Stimulated activated CD4-positive, alpha-beta T cell treated with anti-CD3 and anti-CD28 coated beads, Interleukin-2, amount 100 ng/mL, for 24 hours (primary cell): ENCODE measurements at places on chromosomes 5 and 9.

DNA sequence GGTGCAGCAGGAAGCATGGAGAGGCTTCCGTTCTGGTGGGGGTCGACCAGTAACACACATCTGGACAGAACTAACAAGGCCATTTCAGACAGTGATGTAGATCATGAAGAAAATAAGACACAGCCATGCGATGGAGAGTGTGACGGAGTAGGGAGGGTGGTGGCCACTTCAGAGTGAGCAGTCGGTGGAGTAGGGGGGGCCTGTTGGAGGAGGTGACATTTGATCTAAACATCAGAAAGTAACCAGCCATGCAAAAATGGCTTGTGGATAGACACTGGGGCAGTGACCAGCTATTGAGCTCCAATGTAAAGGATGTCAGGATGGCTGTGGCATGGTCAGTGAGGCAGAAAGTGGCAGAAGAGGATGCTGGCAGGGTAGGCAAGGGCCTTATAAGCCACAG, 65.9 kb downstream of the PPARGC1B start:
- DNase-seq: no peak

- DNase-seq: no peak
Measured at GRCh38 chr5:77355080-77355479, 137.0 kb downstream of the WDR41 start.

- DNase-seq: no peak
Measured at GRCh38 chr5:61280205-61280604, 51.9 kb upstream of the ZSWIM6 start.

GRCh38 chr5:14696057-14696456, 31.5 kb downstream of the OTULIN start:
- no peak for DNase-seq

GRCh38 chr5:96433066-96433447, at the start of gene PCSK1:
Gene PCSK1, minus strand, starts transcription at chr5:96433248. Its CDS starts 206 bp downstream, at chr5:96433042.
- DNase-seq: no peak

DNA sequence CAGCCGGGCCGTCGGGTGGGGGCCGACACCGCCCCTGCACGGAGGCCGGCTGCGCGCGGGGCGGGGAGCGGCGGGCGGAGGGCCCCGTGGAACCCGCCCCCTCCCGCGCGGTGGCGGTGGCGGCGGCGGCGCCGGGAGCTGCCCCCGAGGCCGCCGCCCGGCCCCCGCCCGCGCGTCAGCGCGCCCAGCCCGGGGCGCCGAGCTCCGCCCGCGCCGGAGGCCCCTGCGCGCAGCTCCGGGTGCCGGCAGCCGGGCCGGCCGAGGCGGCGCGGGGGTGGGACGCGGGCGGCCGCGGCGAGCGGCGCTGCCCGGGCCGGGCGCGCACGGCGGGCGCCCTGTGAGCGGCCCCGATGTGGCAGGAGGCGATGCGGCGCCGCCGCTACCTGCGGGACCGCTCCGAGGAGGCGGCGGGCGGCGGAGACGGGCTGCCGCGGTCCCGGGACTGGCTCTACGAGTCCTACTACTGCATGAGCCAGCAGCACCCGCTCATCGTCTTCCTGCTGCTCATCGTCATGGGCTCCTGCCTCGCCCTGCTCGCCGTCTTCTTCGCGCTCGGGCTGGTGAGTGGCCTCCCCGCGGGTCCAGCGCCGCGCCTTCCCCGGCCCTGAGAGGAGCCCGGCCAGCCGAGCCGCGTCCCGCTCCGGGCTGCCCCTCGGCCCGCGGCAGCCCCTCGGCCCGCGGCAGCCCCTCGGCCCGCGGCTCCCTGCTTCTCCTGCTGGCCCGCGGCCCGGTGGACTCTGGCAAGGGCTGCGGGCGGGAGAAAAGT, at the start of gene ADCY2:
ADCY2 (plus strand) TSS at position 192 of the 766 bp plus-strand sequence; CDS start at position 351, 159 bp downstream.
- peak; percentile 16 for DNase-seq

DNA sequence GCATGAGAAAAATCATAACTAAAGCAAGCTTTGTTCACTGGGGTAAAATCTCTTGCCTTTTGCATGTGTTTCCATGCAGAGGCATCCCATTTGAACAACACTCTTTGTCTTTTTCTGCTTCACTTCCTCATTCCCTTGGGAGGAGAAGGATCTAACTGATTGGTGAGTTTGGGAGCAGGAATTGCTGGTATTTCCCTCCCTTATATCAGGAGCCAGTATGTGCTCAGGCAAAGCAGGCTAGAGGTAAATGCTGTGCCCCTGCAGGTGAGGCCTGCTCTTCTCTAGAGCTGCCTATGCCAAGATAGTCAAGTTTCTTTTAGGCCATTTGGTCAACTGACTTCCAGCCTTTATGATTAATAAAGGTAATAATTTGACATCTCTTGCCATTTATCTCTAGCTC, 179.9 kb downstream of the COX7C start:
- no peak for DNase-seq

- no peak for DNase-seq
Measured at GRCh38 chr5:173237875-173238220, 2.8 kb upstream of the NKX2-5 start.

DNA sequence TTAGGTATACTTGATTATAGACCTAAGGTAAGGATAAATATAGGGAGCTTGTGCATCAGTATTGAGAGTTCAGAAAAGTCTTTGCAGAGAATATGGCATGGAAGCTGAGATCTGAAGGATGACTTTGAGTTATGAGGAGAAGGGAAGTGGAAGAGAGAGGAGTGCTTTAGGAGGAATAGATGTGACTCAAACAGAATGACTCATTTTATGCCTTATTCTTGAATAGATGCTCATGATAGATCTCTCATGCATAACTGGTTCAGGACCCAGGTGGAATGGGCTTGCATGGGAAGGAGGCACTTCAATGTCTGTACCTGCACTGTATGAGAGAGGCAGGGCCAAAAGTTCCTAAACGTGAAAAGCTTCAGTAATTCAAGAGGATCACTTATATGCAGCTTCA, 103.3 kb downstream of the CWC27 start:
- DNase-seq: no peak

DNA sequence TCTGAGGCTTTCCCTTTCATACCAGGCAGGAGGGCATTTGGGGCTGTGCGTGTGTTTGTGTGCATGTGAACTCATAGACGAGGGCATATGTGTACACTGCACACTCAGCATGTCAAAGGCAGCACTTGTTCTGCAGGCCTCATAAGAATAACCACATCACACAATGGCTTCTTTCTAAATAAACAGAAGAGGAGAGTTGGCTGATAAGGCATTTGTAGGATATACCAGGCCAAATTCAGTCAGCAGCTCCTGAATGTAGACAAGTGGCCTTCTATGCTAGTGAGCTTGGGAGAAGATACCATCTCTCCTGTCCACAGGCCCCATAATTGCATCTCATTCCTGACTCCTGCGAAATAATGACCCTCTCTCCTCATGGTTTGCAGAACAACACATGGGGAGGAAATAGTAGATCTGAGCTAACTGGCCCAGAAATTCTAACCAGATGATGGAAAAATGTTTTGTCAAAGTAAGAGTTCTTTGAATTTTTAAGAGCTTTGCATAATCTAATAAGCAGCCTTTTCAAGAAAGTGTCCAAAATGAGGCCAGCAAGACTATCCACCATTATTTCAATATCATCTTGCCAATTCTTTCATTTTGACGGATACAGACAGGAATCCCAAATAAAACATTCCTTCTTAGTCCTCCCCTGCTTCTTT, 60.5 kb upstream of the GAS1 start:
- no peak for DNase-seq

GRCh38 chr5:147882586-147883313, 4.2 kb downstream of the SCGB3A2 start:
- DNase-seq: no peak

DNA sequence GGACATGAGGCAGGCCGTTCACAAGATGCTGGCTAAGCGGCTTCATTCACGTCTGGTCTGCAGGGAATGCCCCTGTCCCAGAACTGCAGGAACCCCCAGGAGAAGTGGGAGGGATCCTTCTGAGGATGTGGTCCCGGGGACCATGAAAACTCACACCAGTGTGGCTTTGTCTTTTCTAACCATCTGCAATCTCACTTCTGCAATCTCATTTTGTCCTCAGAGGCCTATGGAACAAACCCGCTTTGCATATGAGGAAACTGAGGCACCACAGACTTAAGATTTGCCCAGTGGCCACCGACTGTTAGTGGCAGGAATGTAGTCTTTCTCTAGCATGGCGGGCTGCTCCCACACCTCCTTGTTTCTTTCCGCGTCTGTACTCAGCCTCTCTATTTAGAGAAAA, 6.9 kb downstream of the CXCL14 start:
- no peak for DNase-seq

DNA sequence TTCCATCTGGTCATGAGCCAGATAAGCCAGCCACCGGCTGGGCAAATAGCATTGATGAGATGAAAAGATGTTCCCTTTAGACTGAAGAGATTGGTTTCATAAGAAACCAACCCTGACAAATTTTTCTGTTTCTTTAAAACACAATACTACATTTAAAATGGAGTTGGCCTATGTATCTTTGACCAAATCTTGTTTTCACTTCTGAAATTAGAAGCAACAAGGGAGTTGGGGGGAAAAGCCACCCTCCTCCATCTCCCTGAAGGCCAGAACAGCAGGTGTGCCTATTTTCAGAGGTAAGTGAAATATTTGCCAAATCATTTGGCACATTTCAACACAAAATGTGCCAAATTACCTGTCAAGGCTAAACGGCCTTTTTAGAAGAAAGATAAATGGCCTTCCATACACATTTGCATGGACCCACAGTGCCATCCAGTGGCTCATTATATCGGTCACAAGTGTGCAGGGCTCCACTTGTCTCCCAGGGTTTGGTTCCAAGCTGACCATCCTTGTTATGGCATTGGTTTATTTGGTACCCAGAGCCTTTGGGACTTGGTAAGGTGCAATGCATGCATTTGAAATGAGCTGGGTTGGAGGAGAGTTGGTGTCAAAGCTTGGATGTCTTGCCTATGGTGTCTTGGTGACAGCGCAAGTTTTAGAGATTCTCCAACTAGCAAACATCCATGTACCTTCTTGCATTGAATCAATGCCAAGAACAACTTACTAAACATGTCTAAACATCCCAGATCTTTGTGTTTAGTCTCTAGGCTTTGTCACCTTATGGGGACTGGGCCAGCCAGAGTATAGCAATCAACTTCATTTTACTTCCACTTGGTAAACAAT, 372.0 kb upstream of the KIF2A start:
- peak; percentile 27 for DNase-seq

GRCh38 chr5:109739741-109740728, 50.3 kb downstream of the MAN2A1 start:
- DNase-seq: no peak

DNA sequence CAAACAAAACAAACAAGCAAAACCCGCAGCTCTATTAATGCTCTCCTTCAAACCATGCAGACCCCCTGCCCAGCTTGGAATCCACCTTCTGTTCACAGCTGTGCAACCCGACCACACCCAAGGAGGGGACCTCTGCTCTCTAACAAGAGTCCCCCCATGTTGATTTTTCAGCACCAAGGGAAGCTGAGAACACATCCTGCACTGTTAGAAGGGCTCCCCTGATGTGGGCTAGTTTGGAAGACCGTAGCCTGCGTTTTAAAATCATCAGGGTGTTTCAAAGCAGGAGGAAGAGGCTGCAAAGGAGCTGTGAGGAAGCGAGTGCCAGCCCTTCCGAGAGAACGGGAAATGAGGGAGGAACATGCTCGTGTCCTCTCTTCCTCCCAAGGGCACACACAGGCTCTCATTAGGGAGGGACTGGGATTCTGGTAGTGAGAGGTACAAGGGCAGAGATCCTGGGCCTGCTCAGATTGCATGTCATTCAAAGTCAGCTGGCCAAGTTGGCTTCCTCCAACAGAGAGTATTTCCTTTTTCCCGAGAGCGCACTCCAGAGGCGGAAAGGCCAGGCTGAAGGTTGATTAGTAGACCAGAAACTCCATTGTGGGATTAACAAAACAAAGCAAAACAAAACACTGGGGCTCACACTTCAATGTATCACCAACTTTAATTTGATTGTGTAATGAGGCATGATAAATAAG, 185.9 kb downstream of the SEMA6A start:
- DNase-seq: no peak

DNA sequence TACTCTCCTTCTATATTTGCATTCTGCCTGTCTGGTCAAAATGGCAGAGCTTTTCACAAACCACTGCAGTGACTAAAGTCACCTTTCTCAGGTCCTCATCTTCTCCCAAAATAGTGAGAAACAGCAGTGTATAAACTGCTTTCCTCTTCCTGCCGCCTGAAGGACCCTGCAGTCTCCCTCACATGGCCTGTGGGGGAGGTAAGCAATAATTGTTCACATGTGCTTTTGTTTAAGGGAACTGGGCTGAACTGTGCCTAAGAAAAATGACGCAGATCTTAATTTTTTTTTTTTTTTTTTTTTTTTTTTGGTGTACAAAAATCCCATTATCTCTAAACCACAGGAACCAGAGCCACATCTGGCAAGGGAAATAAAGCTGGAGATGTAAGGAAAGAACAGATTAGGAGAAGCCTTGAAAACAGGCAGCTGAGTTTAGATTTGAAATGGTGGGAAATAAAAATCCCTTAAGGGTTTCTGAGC, 131.7 kb upstream of the VLDLR start:
- DNase-seq: no peak

DNA sequence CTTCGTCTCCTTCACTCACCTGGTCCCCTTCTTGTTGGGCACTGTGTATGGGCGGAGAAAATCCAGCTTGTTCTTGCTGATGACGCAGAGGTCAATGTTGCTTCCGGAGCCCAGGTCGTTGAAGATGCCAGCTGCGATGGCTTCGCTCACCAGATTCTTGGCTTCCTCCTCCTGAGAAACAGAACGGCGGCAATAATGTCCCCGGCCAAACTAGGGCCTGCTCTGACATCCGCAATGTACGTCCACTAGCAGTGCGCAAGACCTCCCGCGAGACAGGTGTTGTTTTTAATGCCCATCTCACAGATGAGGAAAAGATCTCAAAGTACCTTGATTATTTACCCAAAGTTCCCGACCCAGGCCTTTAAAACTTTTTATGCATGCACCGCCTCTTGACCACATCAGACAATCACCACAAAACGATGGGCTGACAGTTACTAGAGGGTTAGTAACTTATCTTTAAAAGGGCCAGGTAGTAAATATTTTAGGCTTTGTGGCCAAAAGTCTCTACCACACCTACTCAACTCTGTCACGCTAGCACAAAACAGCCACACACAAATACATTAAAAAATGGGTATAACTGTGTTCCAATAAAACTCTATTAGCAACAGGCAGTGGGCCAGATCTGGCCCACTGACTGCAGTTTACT, 58.4 kb downstream of the PSMB7 start:
- DNase-seq: no peak

DNA sequence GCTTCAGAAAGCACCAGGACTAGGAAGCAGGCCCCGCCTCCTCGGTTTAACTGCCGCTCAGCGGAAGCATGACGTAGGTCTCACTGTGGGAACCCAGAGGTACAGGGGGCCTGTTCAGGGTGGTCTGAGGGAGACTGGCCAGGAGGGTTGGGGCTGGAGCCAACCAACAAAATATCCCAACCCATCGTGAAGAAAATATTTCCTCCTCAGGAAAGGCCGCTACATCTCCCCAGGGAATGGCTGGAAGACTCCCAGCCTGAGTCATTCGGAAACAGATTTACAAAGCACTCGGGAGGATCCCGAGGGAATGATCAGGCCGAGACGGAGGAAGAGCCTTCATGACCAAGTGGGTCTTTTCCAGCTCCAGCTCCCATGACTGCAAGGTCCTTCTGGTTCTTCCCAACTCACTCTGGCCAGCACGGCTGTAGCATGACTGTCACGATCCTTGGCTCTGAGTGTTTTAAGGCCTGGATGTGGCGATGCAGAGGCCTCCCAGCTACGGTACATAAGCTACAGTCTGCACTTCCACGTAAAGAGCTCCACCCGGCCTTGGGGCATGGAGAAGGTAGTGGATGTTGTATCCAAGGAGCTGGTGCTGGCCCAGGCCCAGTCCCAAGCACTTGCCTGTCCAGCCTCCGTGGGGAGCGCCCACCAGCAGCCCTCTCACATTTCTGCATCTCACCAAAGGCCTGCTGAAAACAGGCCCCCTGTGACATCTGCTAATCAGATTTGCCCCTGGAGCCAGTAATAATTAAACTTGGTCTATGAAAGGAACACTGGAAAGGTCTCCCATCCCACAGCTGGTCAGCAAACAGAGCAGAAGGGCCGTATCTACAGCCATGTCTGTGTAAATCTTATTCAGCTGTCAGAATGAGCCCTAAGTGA, 100.6 kb downstream of the LHFPL2 start:
- DNase-seq: no peak
